ENCODE measurements at places on chromosomes 2 and 18.

DNA sequence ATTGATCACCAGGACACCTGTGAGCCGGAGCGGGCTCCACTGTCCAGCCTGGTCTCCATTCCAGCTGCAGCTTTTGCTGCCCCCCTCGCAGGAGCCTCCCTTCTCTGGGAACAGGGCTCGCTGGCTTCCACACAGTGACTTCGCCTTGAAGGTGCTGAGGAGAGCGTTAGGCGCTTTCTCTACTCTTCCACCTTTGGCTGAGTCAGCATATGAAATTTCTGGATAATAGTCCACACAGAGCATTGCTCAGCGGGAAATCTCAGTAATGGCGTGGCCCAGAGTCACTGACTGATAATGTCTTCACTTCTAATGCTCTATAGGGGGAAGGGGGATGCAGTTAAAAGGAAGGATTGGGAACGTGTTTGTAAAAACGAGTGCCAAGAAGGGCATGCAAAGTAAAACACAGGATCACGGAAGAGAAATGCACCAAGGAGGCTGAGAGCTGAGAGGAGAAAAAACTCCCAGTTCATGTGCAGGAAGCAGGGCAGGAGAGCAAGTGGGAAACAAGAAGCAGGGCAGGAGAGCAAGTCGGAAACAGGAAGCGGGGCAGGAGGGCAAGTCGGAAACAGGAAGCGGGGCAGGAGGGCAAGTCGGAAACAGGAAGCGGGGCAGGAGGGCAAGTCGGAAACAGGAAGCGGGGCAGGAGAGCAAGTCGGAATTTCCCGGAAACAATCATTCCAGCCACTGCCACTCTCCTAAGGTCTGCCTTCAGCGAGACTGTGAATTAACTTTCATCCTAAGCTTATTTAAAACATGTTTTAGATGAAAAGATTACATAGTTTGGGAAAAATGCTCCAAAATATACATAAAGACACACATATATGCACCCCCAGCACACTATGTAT, 77.7 kb downstream of the MYT1L start:
- DNase-seq = no peak

GRCh38 chr2:132733094-132733493, 63.1 kb upstream of the LYPD1 start:
- peak; percentile 6 for DNase-seq

DNA sequence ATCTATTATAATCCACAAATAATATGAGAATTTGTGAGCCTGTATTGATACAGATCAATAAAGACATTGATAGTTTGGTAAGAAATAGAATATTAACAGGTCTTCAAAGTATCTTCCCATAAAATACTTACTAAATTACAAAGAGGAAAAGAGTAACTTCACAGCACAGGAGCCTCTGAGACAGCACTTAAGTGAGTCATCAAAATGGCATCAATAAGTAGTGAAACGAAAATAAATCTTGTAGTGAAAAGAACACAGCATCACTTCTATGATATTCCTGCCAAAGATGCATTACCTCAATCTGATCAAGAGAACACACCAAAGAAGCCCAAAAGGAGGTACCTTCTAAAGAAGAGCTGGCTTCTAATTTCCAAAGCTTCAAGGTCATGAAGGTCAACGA, 116.4 kb downstream of the CBLN2 start:
- DNase-seq = peak; percentile 66

GRCh38 chr2:212274215-212274614, 264.4 kb downstream of the ERBB4 start:
- DNase-seq = no peak

DNA sequence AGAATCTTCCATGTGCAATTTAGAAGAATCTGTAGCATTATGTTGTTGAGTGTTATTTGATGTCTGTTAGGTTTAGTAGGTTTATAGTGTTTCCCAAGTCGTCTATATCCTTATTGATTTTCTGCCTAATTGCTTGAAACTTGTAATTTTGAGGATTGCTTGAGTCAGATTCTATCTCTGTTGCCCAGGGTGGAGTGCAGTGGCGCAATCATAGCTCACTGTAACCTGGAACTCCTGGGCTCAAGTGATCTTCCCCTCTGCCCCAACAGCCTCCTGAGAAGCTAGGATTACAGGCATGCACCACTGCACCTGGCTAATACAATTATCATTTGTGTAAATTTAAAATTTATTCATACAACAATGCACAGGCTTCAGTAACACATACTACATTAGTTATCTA, 3.1 kb upstream of the TCF23 start:
- DNase-seq = no peak

- DNase-seq = no peak
These were observed 83.3 kb downstream of the PIEZO2 start for GRCh38 chr18:11066038-11066437.

DNA sequence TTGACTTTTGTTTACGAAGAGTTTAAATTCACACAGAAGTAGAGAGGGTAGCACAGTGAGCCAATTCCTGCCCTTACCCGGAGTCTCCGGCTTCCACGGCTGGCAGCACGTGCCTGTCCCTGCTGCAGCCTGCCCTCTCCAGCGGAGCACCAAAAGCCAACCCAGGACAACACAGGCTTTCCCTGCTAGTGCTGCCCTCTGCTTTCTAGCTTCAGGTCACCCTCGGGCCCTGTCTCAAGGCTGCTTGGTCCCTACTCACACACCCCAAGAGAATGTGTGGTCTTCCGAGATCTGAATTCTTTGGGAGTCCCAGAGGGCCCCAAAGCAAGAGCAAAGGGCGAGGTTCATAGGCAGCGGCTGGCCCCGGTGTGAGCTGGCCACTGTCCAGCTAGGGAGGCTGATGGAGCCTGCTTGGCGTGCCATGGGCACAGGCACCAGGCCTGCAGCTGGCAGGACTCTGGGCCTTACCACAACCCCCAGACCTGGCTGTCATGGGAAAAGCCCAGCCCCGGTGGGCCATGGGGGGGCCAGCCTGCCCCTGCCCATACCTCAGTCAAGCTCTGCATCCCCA, 7.0 kb upstream of the HS6ST1 start:
- DNase-seq = no peak

DNA sequence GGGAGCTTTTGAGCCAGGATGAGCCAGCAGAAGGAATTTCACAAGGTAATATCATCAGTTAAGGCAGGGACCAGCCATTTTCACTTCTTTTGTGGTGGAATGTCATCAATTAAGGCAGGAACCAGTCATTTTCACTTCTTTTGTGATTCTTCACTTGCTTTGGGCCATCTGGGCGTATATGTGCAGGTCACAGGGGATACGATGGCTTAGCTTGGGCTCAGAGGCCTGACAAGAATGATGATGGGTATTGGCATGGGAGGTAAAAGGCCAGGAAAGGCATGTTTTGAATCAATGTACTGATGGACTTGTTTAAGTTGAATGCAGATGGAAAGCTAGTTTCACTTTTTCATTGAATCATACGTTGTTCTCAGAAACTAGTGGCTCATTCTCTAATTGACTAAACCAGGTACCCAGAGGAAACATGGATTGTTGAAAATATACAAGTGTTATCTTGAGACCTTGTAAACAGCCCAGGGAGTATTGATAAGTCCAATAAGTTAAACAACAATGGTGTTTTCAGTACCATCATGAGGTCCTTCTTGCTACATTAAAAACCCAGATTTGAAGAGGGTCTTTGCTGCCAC, 1672.5 kb upstream of the DDX18 start:
- no peak for DNase-seq

- DNase-seq = no peak
These were observed 55.0 kb upstream of the SERPINB2 start for GRCh38 chr18:63832470-63832869.

GRCh38 chr18:9285604-9286003, 49.0 kb upstream of the TWSG1 start:
- DNase-seq = no peak

- no peak for DNase-seq
These were observed 25.5 kb upstream of the SOCS6 start for GRCh38 chr18:70263336-70263735.

All from choroid plexus epithelial cell (primary cell).